Posterior cingulate gyrus (tissue), 11 donors: ENCODE measurements at places on chromosomes 12 and 14.

DNA sequence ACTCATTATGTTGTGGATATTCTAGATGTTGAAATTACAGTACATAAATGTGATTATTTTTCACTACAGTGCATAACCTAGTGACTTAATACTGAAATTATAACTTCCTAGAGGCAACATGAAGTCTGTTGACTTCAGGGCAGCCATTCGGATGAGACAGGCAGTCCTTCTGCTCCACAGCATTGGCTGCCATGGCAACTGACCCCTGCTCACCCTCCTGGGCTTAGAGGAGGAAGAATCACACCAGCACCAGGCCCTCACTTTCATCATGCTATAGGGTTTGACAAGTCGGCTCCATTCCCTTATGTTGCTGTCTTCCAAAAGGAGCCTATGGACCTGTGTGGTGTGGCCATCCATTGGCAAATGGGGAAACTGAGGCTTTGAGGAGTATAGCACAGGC is 233.5 kb upstream of the TMEM132C start:
- no peak for DNase-seq

DNA sequence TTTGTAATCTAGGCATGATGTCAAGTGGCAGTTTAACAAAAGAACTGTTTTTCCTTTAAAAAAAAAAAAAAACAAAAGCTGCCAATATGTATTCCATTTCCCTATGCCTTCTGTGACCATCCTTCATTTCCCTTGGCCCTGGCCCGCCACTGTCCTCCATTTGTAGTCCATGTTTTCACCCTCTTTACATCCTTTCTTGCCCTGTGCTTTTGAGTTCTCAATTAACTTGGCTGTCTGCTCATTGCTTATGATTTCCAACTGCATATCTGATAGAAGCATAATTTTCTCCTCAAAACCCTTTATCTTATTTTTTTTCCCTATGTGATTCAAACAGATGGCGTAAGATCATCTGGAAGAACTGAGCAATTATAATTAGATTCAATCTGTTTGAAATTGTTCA is 297.5 kb downstream of the NAV3 start:
- DNase-seq = no peak

DNA sequence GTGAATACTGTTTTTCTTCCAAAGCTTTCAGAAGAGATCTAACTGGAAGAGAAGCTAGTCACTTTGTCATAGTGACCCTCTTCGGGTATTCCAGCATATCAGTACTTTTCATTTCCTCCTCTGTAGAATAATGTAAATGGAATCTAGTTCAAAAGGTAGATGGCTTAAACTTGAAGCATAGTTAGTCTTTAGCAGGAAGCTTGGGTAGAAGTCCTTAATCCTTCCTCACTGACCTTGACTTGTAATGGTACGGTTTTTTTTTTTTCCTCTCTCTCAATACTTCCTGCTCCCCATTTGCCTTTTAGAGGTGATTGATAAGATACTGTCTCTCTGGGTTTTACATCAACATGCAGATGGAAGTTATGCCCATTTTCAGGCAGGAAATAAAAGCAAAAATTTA is 1.7 kb downstream of the FBXO34 start:
- DNase-seq = no peak

DNA sequence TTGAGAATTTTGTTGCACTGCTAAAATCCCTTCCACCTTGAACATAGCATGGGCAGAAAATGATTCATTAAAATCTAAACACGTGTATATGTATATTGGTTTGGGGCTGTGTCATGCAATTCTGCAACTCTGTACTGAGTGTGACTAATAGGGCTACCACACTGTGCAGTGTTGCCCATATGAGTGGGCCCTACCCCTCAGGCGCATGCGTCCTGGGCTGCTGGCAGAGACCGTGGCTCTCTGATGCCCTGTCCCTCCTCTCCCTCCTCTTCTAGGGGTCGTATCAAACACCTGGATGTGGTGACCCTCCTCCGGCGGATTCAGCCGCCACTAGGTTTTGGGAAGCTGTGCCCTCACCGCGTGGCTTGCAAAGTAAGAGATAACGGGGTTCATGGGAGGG is 128.4 kb upstream of the FKBP4 start:
- DNase-seq = no peak

DNA sequence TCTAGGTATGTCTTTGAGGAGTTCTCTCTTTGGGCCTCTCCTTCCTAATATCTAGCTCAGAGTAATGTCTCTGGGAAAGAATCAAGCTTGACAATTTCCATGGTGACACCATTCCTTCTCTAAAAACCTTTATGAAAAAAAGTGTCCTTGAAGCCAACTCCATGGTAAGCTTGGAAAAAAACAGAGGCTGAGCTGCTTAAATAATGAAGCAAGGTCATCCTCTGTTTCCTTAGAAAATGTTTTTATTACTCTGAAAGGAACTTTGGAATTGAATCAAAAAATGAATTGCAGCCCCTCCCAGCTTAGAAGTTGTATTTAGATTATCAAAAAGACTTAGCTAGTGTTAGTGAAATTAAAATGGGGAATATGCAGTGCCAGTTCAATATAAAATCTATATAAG is 166.1 kb upstream of the KITLG start:
- no peak for DNase-seq

GRCh38 chr12:111570084-111570961 is 28.8 kb downstream of the ATXN2 start:
- DNase-seq = no peak

DNA sequence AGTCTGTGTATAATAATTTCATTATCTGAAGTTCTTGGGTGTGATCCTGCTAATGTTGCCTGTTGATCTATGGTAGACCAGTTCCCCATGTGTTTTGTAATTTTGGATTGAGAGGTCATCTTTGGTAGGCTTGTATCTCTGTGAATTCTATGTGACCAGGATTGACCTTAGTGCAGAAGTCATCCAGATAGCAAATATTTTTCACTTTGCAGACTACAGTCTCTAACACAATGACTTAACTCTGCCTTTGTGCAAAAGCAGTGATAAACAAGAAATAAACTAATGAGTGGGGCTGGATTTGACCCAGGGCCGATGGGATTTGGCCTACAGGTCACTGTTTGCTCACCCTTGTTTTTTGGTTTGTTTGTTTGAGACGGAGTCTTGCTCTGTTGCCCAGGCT is 144.6 kb upstream of the MYL2 start:
- no peak for DNase-seq

DNA sequence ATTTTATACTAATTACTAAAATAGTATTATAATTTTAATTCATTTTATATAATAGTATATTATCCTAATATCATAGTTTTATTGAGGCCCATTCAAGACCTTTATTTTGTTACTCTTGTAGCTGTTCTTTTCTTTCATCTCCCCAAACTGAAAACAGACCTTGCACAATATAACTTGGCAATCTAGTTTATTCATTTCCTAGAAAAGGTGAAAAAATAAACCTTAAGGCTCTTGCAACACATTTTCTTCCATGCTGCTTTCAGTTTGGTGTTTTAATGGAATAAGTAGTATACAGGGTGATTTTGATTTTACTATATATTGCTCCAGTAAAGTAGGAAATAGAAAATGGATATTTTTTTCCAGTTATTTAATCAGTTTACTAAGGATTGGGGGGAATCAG is 174.0 kb downstream of the SLC2A13 start:
- no peak for DNase-seq

GRCh38 chr12:128982933-128983332 is 129.7 kb downstream of the GLT1D1 start:
- DNase-seq = no peak

- DNase-seq = no peak
These were observed 4.0 kb downstream of the MAPKAPK5 start for GRCh38 chr12:111846016-111846415.

GRCh38 chr12:19234171-19234704 is 104.7 kb downstream of the PLEKHA5 start:
- DNase-seq = no peak
